MCF 10A (cell line): ENCODE measurements at places on chromosomes 6 and 20.

- no peak for DNase-seq
These were observed 17.3 kb downstream of the PLCG1 start for GRCh38 chr20:41154436-41155176.

GRCh38 chr6:131107151-131107550 lies 28.1 kb upstream of the AKAP7 start:
- DNase-seq = no peak

DNA sequence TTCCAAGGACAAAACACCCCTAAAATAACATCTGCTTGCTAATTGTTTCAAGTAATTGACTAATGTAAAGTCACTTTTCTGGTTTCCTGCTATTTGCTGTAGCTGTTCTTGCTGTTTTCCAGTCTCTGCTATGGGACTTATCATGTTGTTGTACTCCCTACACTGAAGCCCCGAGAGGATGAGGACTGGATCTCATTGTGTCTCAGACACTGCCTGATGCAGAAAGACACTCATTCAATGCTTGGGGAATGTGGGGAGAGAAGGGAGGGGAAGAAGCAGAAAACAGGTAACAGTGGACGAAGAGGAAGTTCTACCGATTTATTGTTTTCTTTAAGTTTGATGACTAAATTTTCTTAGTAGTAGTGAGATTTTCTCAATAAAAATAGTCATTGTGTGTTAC lies 79.8 kb downstream of the DOK5 start:
- DNase-seq = no peak

- no peak for DNase-seq
These were observed 10.0 kb upstream of the HLA-DQA1 start for GRCh38 chr6:32627249-32627648.

GRCh38 chr6:161833099-161833860 lies 559.4 kb upstream of the AGPAT4 start:
- DNase-seq = no peak

- DNase-seq = no peak
These were observed 199.6 kb downstream of the TTLL2 start for GRCh38 chr6:167524261-167525111.

- DNase-seq = no peak
These were observed 123.2 kb downstream of the ARHGAP18 start for GRCh38 chr6:129586815-129587214.
